Memory B cell (primary cell): ENCODE measurements at places on chromosomes 5 and 9.

GRCh38 chr5:103424453-103425205, 138.0 kb downstream of the NUDT12 start:
- no peak for DNase-seq

DNA sequence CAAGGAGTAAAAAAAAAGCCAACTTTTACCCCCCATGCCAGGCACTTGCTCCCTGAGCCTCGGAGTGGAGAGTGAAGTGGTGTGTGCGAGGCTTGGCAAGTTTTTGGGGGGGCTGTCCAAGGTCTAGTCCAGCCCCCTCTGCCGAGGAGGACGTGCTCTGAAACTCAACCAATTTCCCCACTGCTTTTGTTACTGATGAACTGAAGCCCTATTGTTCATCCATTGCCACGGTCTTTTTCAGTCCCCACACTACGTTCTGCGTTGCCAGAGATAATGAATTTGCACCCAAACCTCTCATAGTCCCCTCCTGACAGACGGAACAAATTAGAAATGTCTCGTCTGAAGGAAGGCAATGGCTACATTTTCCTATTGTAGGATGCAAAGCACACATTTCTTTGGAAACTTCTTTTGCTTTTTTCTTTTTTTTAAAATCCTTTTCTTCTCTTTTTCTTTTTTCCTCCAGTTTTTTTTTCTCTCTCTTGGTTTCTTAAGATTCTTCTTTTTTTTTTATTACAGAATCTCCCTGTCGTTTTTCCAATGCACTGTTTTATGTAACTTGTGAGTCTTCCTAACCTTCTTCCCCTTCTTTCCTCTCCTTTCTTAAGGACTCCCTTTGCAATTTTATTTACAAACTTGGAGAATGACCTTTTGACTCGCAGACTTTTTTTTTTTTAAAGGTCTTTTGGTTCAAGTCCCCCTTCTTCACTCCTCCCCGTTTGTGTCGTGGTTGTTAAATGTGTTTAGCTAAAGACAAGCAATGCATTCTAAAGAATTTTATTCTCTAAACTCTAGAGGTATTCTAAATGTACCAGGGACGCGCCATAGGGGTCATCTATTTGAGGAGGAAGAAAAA, 209.5 kb downstream of the MEF2C start:
- DNase-seq: no peak

GRCh38 chr5:158869092-158869491, 230.6 kb downstream of the EBF1 start:
- no peak for DNase-seq

GRCh38 chr5:54361691-54362411, 51.5 kb upstream of the ARL15 start:
- no peak for DNase-seq

GRCh38 chr5:151947931-151948608, 23.4 kb upstream of the GLRA1 start:
- DNase-seq: no peak

DNA sequence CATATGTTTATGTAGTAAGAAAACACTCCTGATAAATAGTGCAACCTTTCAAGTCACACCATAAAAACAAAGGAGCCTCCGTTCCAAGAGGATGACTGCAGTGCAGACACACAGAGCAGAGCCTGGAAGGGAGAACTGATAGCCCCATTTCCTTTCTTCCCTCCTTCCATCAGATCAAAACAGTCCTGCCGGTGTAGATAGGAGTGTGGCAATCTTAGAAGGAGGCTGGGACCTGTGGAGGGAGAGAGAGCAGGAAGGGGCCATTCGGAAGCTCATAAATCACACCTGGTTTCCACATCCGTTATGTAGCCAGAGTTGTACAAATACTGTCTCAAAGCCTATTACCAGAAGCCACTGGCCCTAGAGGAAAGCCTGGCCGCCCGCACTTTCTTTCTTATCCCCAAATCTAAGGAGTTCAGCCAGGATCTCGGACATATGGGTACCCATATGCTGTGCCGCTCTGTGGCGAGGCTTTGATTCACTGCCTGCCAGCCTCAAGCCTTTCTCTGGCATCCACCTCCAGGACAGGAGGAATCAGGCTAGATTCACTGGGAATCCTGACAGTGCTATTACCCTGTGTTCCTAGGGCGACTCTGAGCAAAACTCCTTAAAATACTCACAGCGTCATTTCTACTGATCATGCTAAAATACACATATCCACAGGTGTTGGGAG, 26.9 kb downstream of the DAP start:
- no peak for DNase-seq

DNA sequence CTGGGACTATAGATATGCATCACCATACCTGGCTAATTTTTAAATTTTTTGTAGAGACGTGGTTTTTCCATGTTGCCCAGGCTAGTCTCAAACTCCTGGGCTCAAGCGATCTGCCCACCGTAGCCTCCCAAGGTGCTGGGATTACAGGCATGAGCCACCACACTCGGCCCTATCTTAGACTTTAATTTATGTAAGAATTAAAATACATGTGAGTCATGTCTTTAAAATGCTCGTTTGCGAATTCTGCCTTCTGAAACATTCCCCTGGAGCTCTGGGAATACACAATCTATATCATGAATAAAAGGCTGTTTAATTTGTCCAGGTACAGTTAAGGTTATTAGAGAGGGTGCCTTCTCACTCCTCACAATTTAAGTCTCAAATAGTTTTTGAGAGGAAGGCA, 32.8 kb downstream of the RHOBTB3 start:
- no peak for DNase-seq

DNA sequence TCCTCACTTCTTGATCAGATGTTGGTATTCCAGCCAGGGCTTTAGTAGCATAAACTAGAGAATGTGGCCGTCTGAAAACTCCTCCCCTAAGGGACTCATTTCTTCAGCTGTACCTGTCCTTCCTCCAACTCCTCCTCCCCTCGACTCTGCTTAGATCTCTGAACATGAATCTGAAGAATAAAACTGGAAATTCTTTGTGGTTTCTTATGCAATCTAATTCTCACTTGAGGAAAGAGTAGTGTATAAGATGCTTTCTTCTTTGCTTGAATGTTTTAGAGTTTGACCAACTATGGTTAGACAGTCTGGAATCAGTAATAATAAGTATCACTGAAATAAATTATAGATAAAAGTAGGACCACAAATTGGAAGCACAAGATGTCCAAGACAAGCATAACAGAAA, 128.5 kb downstream of the LRRC70 start:
- DNase-seq: no peak

GRCh38 chr5:4405614-4406219, 734.4 kb upstream of the ADAMTS16 start:
- no peak for DNase-seq

GRCh38 chr9:19201899-19202891, 28.3 kb upstream of the DENND4C start:
- DNase-seq: no peak

- no peak for DNase-seq
Measured at GRCh38 chr9:2854617-2855016, 10.7 kb upstream of the PUM3 start.

DNA sequence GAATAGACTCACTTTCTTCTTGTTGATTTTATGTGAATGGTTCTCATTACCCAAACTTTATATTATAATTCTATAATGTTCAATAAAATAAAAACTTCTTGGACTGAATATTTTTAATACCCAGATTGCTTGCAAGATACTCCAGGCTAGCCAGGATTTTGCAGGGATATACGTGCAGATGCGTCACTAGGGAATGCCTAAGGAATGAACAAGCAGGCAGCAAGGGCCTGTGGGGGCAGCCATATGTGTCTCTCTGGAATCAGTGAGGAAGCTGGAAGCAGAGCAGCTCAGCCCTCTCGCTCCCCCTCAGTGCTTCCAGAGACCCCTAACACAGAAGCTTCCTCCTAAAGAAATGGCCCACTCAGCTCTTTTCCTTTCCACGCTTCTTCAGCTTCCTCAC, 457.4 kb downstream of the CCDC171 start:
- DNase-seq: no peak

GRCh38 chr5:172523146-172523745, 68.9 kb upstream of the SH3PXD2B start:
- no peak for DNase-seq

GRCh38 chr5:179901915-179902762, 5.6 kb downstream of the TBC1D9B start:
- DNase-seq: no peak

- DNase-seq: no peak
Measured at GRCh38 chr5:170034231-170034630, 53.9 kb upstream of the INSYN2B start.

GRCh38 chr5:164679461-164679860, 1174.0 kb downstream of the MAT2B start:
- DNase-seq: no peak

GRCh38 chr5:150121448-150122157, 34.0 kb downstream of the PDGFRB start:
- DNase-seq: no peak

DNA sequence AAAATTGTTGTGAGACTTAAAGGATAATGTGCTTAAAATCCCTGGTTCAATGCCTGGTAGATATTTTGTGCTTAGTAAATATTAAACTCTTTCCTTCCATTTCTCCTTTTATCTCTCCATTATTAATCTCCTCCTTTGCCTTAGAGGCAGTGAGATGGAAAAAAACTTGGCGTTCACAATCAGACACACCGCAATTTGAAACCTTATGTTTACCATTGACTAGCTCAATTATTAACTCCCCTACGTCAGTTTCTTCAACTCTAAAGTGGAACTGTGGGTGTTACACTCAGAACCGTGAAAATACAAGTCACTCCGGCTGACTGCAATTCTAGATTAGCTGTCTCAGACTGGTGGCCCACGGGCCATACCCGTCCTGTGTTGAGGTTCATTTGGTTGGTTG, 327.2 kb downstream of the DEPDC1B start:
- no peak for DNase-seq

- DNase-seq: no peak
Measured at GRCh38 chr9:81902196-81902595, 26.0 kb upstream of the SPATA31D4 start.

- no peak for DNase-seq
Measured at GRCh38 chr9:1053986-1054425, 3.8 kb downstream of the DMRT2 start.

- no peak for DNase-seq
Measured at GRCh38 chr9:98367371-98367900, 112.0 kb upstream of the TBC1D2 start.

GRCh38 chr5:128858995-128859394, 106.3 kb upstream of the SLC27A6 start:
- no peak for DNase-seq

- no peak for DNase-seq
Measured at GRCh38 chr5:116938488-116938887, 363.9 kb upstream of the SEMA6A start.

GRCh38 chr5:5613261-5613990, 190.9 kb downstream of the ICE1 start:
- DNase-seq: no peak

DNA sequence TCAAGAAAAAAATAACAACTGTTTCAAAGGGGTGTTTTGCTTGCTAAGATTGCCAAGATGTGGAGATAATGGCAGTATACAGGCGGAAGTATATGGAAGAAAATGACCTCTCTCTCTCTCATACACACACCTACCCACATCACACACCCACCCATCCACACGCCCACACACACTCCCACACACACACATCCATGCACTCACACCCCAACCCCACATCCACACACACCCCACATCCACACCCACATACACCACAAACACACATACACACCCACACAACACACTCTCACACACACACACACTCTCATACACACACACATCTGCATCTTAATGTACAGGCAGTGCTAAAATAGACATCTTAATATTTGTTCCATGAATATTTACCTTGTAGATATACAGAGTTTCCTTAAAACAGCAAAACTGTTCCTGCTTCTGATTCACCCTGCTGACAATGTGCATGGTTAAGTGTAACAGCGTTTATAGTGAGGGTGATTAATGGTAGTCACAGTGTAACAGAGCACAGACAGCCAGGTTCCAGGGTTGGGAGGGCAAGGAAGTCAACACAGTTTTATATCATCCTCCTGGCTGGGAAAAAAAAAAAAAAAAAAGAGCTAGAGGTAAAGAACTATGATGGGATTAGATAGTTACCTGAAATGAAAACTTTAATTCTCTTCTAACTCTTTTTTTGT, 8.3 kb downstream of the BHMT2 start:
- no peak for DNase-seq

DNA sequence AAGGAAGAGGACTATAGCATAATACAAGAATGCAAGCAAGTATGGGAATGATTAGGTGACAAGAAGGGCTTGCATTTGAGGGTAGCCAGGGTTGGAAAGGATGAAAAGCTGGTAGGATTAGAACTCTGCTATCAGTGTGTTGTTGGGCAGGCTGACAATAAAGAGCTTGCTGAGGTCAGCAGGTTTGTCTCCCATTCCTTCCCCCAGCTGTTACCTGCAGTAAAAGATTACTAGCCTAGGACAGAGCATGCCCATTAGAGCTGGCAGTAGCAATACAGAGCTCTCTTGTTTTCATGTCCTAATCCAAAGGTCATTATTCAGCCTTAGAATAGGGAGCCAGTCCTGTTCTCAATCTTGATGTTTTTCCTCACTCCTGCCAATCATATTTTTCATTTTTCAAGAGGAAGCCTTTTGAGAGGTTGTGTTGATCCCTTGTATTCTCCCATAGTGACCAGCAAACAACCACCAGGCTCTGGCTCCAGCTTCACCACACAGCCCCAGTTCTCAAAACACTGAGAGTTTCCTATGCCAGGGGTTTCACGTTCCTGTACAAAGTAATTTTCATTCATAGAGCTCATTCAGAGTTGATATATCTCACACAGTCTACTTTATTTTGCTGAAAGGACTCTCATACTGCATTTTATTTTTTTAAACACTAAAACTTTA, 71.7 kb downstream of the OR2K2 start:
- DNase-seq: no peak

DNA sequence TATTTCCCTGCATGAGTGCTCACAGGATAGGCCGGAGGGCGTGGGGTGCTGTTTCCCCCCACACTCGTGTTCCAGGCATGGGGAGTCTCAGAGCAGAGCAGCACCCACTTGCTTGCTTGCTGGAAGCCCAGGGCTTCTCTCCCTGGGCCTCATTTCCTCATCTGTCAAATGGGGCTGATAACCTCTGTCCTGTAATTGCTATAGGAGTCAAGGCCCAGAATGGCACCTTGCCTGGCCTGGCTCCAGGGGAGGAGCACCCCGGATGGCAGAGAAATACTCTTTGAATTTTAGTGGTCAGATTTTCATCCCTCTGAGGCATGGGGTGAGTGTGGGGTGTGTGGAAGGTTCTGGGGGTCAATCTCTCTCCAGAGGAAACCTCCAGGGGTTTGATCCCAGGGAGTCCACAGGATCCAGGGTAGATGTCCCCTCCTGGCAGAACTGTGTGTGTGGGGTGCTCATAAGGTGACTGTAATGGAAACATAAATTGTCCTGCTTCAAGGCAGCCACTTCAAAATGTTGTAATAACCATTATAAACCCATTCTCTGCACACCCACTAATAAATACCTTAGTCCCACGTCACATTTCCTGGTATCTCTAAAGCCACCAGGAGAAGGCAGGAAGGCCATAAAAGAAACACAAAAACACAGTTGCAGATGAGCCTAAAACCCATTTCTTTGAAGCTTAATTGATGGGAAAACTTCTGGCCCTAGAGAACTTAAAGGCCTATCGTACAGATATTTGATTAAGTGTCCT, 272.2 kb downstream of the FSTL4 start:
- no peak for DNase-seq

- DNase-seq: no peak
Measured at GRCh38 chr9:91302831-91303230, 58.9 kb downstream of the AUH start.
